Naive thymus-derived CD8-positive, alpha-beta T cell (primary cell): ENCODE measurements at places on chromosomes 5 and 9. TPM values are rescaled to one million over a fixed set of nuclear protein-coding genes. Genes with fewer than 3 reads are reported as not detected.

GRCh38 chr5:95043648-95044047 is 241.2 kb downstream of the MCTP1 start:
- DNase-seq = no peak

DNA sequence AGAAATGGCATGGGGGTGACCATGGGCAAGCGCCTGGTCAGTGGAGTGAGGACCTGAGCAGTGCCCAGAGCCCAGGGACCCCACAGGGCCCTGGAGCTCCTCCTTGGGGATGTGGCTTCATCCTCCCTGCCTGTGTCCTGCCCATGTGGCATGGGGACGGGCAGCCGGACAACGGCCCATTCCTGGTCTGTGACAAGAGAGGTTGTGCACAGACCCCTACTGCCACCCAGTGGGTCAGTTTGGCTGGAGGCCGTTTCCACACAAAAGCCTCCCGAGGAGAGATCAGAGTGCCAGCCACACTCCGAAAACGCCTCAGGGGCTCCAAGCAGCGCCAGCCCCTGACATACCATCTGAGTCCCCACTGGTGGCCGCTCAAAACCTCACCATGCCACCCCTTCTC is 19.8 kb downstream of the SLC6A18 start:
- no peak for DNase-seq

DNA sequence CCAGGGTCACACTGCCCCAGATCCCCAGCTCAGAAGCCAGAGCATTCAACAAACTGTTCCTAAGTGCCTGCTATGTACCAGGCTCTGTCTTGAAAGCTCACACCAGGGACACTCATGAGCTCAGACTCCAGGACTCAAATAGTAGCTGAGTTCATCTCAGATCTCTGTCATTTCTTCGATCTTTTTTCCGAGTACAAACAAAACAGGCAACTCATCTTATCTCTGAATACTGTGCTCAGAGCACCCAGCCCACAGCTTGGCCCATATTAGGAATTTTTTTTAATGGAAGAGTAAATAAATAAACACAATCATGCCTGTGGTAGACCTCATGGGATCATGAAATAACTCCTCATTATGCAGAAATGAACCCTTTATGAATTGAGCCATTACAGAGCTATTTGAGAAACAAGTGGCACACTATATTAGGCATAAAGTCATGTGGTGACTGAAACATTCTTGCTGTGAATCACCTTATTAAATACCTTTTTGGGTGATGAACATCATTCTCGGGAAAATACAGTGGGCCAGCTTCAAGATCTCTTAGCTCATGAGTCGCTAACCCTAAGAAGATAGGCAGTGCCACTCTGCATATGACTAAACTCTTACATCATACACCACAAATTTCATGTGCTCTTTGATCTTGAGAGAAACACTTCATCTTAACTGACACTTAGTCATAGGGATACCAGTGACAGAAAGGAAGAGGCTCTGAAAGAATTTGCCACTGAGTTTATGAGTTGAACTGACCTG is 9.9 kb downstream of the SH3RF2 start:
- DNase-seq = no peak

- no peak for DNase-seq
Observed at GRCh38 chr9:82722561-82722960, 340.4 kb downstream of the RASEF start.

CDX1 gene
- total RNA-seq = not detected
